NCI-H2081 treated with DMSO at 0.1 percent for 48 hours (cell line): ENCODE measurements at places on chromosomes 5 and 9.

DNA sequence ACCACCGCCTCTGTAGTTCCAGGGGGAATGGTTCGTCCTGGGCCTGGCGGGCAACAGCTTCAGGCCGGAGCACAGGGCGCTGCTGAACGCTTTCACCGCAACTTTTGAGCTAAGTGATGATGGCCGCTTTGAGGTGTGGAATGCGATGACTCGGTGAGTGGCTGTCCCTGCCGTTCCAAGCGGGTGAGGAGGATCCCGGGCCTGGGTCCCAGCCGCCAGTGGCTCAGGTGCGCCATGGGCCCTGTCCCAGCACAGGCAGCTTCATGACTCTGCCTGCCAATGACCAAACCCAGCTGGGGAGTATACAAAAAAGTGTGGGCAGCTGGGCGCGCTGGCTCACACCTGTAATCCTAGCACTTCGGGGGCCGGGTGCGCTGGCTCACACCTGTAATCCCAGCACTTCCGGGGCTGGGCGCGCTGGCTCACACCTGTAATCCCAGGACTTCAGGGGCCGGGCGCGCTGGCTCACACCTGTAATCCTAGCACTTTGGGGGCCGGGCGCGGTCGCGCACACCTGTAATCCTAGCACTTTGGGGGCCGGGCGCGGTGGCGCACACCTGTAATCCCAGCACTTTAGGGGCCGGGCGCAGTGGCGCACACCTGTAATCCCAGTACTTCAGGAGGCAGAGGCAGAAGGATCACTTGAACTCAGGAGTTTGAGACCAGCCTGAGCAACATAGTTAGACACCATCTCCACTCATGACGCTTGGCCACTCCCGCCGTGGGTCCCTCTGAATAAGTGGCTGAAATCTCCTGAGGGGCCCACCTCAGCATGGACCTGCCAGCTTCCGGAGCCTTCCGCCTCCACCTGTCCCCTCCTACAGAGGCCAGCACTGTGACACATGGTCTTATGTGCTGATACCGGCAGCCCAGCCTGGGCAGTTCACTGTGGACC, 1.1 kb downstream of the LCN12 start:
- no peak for DNase-seq

GRCh38 chr5:117691081-117691870, 1116.7 kb upstream of the SEMA6A start:
- DNase-seq = no peak

DNA sequence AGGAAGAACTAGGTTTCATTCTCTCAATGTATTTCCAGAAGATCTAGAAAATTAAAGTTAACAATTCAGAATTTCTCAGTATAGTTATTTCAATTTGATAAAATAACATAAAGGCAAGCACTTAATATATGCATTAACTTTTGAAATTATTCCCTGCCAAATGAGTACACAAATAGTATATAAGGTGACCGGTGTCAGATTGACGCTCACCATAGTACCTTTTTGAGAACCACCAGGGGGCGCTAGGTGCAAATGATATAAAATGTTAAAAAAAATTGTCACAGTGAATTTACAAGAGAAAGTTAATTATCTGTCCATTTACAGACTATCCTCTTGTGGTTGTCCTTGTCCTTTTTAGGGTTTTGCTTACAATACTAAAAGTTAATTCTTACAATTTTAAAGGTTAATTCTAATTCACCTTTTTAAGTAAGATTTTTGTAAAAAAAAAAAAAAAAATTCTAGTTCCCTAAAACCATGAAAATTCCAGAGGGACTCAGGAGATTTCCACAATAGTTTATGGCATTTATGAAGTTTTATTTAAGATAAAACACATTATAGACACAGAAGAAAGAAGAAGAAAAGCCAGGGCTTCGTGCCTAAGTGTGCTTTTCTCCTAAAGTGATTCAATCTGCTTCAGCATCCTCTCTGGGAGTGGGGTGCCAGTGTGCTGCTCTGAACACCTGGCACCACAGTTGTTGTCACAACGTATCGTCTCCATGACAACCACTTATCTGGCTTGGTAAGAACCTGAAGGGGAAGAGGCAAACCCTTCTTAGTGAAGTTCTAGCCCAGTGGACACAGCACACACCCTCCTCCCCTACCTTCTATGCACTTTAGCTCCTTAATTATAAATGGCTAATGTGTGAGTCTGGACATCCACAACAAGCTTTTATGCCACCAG, 1.7 kb downstream of the ADAMTS16 start:
- DNase-seq = peak; percentile 41

- DNase-seq = no peak
Measured at GRCh38 chr9:105683688-105684275, 10.6 kb upstream of the TMEM38B start.

DNA sequence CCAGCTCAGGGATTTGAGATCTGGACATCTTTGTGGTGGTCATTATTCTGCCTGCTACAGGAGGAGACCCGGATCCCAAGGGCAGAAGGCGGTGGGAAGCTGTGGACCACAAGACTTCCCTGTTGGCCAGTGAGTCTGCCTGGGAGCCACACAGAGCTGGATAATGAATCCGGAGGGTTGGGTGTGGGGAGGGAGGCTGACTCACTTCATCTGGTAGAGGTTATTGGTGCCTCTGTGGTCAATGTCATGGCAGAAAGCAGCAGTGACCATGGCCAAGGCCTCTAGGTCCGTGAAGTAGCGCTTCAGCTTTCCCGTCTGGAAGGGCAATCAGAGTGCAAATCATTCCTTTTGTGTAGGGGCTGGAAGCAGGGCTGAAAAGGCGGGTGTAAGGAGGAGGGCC, 58.5 kb downstream of the PDE6A start:
- DNase-seq = no peak

GRCh38 chr5:88746438-88746882, 136.5 kb downstream of the MEF2C start:
- no peak for DNase-seq

DNA sequence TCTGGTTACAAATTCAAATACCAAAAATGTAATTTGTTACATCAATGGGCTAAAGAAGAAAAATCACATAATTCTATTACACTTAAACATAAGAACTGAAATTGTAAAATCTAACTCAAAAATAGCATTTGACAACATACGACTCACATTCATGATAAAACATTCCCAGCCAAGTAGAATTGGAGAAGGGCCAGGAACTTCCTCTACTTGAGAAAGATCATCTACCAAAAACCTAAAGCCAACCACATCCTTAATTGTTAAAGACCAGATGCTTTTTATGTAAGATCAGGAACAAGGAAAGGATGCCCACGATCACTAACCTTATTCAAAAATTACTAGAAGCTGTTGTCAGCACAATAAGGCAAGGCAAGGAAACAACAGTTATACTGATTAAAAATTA, 1819.8 kb upstream of the C9orf72 start:
- no peak for DNase-seq

GRCh38 chr5:160390787-160391696, 8.8 kb downstream of the FAM200C start:
- DNase-seq = no peak

DNA sequence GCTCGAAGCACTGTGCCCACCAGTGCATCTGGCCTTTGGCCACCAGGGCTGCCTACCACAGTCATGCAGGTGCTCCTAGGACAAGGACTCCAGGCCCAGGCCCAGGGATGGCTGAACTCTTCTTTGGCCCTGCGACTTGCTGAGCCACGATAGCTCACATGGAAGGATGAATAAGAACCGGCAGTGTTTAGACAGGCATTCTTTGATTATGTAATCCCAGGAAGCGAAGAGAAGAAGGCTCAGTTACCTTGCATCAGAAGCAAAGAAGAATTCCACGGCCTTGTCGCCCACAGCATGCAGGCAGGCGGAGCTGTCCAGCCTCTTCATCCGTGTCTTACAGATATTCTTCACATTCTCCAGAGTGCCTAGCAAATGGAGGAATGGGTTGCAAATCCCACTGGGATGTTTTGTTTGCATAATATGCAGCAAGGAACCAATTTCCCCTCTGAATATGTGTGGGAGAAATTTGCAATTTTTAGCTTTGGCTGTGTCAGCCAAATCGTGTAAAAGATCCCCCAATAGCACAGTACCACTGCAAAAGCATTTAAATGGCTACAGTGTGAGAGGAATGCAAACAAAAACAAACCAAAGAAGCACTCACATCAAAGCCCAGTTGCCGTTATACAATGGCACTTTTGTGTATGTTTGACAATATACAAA, 29.1 kb downstream of the GFPT2 start:
- no peak for DNase-seq

DNA sequence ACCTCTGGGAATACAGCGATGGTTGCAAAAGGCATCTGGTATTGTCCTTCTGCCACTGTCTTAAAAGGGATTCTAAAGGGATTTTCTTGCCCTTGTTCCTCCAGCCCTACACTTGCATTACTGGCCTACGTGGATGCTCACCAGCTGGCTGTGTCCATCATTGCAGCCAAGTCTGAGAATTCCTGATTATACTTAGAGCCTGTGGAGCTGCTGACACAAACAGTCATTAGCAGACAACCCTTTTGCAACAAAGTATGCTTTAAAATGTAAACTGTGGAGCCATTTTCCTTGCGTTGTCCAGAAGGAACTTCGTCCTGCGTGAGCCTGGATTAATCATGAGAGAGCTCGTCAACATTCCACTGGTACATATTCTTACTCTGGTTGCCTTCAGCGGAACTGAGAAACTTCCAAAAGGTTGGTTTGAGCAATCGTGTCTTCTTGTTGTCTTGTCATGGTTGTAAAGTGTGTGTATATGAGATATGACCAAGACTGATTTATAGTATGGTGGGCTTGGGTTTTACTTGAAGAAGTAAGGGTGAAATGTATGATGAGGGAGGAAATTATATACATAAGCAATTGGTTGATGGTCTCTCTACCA, at the start of gene MUSK:
TSS of gene MUSK (plus strand) at position 222 of the 598 bp plus-strand sequence. CDS start at position 336, 114 bp downstream.
- DNase-seq = no peak
